GM18507 (cell line): ENCODE measurements at places on chromosomes 3 and 15.

GRCh38 chr3:172448661-172449465 lies 607 bp upstream of the GHSR start:
- no peak for DNase-seq

- no peak for DNase-seq
Measured at GRCh38 chr15:72559781-72560180, 85.7 kb downstream of the ARIH1 start.

- DNase-seq: no peak
Measured at GRCh38 chr15:99413955-99414754, 151.6 kb upstream of the MEF2A start.

DNA sequence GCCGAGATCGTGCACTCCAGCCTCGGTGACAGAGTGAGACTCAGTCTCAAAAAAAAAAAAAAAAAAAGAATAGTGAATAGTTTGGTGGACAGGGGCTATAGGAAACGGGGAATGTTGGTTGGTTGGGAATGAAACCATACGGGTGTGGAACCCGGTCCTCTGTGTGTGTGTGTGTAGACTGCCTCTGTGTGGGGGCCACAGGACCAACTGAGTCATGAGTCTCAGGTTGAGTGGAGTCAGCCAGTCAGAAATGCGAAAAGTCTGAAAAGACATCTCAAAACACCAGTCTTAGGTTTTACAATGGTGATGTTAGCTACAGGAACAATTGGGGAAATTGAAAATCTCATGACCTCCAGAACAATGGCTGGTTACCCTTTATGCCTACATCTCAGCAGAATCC lies 44.5 kb downstream of the ZDHHC19 start:
- DNase-seq: no peak

DNA sequence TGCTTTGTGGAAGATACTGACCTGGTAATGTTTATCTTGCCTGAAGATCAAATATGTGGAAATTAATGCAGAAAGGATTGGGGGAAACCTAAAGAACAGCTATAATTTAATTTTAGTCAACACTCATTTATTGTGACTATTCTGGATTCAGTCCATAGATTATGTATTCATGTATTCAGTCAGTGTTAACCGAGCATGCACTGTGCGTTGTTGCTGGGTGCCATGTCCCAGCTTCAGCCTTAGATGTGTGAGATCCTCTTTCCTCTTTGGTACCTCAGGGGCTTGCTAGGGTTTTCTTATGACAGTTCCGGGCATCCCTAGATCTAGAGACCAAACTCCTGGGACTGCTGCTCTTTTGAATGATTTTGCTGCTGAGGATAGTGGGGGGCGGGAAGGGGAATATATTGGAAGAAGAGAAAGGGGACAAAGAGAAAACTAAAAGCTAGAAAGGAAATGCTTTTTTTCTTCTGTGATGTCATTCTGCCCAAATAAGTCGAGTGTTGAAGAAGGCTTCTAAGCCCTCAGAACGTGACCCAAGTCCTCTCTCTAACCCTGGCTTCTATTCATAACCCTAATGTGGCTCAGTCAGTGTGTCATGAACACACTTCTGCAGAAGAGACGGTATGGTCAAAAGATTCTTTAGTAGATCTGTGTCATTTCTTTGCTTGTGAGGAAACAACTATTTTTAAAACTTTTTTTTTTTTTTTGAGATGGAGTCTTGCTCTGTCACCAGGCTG lies 33.5 kb downstream of the STARD9 start:
- no peak for DNase-seq

GRCh38 chr3:43372809-43373559 lies 86.6 kb downstream of the SNRK start:
- no peak for DNase-seq

- DNase-seq: no peak
Measured at GRCh38 chr15:79970624-79971434, at the start of gene BCL2A1. BCL2A1 (minus strand) TSS chr15:79971196; CDS start chr15:79971119, 77 bp downstream.

GRCh38 chr3:25291481-25291905 lies 136.6 kb upstream of the RARB start:
- no peak for DNase-seq

DNA sequence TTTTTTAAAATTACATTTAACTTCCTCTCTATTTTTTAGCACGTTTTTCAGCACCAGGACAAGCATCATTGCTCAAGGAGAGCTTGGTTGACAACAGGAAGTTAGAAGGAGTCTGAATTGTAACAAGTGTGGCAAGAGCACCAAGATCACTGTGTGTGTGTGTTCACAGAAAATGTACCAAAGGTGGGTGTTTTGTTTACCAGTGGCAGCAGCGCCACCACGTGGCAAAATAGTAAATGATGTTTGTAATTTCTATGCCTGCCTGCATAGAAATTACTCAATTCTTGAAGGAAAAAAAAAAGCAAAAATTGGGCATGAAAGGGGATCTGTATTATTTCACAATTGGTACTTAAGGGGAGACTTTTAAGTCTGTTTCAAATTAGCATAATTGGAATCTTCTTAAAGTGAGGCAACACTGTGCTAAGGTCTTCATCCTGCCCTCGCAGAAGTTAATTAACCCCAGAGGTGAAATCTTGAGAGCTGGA lies 7.4 kb upstream of the U2SURP start:
- DNase-seq: no peak

DNA sequence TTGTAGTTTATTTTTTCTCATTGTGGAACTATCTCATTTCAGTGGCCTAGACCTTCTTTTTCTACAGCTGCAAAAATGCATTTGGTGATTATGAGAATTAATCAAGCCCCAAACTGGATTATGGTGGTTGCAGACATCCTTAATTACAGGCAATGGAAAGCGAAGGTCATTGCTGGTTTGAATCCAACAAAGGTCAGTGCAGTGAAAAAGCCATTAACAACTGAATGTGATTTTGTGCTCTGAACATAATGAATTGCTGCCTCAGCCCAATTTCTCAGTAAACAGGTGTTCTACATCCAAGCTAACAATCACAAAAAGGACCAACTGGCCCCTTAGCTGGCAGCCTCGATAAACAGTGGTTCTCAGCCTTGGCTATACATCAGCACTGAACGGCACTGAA lies 260.1 kb upstream of the DPPA4 start:
- no peak for DNase-seq

- DNase-seq: no peak
Measured at GRCh38 chr3:29914861-29915524, 634.1 kb downstream of the RBMS3 start.

GRCh38 chr3:143824735-143825385 lies 23.4 kb downstream of the SLC9A9 start:
- DNase-seq: no peak

DNA sequence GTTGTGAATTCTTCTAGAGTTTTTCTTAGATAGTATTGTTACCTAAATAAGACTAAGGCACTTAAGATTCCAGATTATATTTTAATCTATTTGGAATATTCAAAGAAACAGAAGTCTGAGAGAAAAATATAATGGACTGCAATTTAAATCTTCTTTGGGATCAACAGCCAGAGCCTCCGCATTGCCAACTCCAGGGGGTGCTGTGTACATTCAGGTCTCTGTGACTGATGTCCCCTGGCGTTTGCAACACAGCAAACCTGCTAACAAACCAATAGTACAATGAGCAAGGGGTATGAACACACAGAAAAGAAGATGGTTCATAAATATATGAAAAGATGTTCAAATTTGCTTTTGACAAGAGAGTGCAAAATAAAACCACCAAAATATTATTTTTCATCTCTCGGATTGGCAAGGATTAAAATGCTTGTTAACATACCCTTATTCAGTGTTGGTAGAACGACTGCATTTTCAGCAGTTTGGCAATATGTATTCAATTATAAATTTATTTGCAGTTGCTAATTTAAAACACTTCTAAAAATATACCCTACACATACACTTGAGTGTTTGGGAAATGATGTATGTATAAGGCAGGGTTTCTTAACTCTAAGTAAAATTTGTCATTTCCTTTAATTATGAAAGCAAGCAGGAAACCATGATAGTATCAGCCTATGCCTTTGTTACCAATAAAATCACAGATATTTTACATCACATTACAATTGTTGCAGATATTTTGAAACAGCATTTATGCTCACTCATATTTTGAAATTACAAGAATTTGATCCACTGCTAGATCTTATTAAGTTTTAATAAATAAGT lies 16.1 kb upstream of the TM4SF1 start:
- peak; percentile 40 for DNase-seq

- no peak for DNase-seq
Measured at GRCh38 chr3:196778755-196779154, 39.1 kb downstream of the PAK2 start.

- no peak for DNase-seq
Measured at GRCh38 chr15:74381481-74381880, 14.0 kb upstream of the CYP11A1 start.

DNA sequence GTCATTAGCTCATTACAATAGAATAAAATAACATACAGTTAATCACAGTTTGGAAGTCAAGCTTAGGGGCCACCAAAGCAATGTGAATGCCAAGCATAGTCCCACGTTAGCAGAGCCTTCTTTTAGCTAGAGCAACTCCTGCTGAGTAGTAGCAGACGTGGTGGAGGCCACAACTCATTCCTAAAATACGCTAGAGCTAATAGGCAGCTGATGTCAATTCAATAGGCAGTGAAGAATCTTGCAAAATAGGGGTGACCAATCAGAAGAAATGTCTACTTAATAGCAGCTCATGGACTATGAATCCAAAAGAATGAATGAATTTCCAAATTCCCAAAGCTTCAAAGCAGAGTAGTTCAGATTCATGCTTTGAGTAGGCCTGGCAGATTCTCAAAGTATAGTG lies 292.9 kb upstream of the RORA start:
- no peak for DNase-seq

DNA sequence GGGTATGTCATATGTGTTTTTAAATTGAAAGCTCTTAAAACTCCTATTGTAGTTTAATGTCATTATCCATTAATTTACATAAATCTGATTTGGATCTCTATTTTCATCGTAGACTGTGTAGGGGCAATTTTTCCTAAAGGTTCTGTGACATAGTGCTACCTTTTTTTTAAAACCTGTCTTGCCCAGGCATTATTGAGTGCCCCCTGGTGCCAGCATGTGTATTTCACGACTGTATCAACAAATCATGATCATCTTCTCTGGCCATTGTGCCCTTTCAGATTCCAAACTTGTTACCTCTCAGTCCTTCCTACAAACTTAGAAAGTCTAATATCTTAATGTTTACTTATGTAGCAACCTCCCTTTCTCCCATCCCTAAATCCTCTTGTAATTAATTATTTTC lies 97.2 kb upstream of the FLNB start:
- DNase-seq: no peak

DNA sequence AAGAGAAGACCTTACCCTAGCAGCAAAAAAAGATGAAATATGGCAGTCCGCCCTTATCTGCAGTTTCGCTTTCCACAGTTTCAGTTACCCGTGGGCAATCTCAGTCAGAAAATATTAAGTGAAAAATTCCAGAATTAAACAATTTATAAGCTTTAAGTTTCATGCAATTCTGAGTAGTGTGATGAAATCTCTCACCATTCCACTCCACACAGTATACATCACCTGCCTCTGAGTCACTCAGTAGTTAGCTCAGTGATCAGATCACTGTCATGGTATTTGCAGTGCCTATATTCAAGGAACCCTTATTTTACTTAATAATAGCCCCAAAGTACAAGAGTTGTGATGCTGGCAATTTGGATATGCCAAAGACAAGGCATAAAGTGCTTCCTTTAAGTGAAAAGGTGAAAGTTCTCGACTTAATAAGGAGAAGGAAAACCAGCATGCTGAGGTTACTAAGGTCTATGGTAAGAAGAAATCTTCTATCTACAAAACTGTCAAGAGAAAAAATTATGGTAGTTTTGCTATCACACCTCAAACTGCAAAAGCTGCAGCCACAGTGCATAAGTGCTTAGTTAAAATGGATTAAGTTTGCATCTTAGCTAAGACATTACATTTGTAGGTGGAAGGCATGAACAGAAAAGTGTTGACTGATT lies 48.1 kb downstream of the HSPBAP1 start:
- no peak for DNase-seq

DNA sequence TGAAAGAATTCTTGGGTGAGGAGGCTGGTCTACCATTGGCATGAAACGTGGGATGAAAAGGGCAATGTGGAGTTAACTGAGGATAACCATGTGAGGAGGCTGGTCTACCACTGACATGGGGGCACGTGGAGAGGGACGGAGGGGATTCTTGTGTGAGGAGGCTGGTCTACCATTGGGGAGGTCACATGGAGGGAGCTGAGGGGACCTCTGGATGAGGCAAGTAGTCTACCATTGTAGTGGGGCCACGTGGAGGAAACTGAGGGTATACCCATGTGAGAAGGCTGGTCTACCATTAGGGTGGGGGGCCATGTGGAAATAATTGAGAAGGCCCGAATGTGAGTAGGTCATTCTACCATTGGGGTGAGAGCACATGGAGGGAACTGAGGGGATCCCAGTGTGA lies 154.1 kb downstream of the FBLN2 start:
- DNase-seq: no peak

DNA sequence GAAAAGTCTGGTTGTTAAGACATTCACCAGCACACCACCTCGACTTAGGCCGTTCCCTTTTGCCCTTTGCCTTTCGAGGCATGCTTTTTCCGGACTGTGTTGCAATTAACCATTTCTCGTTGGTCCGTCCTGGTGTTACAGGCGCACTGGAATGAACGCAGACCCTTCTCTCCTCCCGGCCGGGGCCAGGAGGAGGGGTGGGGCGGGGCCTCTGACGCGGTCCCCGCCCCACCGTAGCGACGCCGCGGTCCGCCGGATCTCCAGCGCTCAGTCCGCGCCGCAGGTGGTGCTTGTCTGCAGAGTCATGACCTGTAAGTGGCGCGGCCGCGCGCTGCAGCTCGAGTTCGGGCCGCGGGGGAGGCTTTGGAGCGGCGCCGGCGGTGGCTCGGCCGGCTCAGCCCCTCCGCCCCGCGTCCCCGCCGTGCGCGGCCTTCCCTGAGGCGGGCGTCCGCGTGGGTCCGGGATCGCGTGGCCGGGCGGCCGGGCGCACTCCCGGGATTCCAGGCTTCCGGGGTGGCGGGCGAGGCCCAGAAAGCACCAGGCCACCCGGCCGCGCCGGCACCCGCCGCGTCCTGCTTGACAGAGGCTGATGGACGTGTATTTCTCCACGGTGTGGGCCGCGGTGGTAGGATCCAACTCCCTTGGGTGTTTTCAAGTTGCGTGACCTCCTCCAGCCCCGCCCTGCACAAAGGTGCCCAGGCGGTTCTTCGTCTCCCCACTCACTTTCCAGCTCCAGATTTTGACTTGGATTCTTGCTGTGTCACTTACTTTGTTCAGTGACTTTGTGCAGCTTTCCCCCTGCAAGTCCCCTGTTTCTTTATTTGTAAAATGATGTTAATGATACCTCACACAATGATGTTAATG lies at the start of gene NIT2:
NIT2 (plus strand) TSS at position 270 of the 864 bp plus-strand sequence; CDS start at position 305, 35 bp downstream.
- DNase-seq: peak; percentile 87

DNA sequence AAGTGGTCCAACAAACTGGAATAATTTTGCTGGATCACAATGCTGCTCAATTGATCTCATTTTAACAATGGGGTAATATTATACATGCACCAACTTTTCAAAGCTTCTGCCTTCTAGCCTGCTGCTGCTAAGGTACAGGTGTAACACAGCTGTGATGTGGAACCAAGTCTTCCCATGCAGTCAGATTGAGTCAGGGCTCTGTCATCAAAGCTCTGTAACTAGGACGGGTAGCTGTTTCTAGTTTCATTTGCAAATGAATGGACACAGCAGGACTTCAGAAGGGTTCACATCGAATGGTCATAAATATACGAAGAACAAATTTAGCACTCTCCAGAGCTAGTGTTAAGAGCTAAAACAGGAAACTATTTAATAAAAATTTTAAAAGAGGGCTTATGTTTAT lies 189.2 kb downstream of the USP13 start:
- no peak for DNase-seq
